Fibroblast of the conjunctiva (primary cell): ENCODE measurements at places on chromosomes 6 and 20.

- DNase-seq: no peak
These were observed 469 bp downstream of the SYNJ2 start for GRCh38 chr6:157982102-157982562.

GRCh38 chr6:79373246-79373645 lies 138.8 kb upstream of the HMGN3 start:
- no peak for DNase-seq

DNA sequence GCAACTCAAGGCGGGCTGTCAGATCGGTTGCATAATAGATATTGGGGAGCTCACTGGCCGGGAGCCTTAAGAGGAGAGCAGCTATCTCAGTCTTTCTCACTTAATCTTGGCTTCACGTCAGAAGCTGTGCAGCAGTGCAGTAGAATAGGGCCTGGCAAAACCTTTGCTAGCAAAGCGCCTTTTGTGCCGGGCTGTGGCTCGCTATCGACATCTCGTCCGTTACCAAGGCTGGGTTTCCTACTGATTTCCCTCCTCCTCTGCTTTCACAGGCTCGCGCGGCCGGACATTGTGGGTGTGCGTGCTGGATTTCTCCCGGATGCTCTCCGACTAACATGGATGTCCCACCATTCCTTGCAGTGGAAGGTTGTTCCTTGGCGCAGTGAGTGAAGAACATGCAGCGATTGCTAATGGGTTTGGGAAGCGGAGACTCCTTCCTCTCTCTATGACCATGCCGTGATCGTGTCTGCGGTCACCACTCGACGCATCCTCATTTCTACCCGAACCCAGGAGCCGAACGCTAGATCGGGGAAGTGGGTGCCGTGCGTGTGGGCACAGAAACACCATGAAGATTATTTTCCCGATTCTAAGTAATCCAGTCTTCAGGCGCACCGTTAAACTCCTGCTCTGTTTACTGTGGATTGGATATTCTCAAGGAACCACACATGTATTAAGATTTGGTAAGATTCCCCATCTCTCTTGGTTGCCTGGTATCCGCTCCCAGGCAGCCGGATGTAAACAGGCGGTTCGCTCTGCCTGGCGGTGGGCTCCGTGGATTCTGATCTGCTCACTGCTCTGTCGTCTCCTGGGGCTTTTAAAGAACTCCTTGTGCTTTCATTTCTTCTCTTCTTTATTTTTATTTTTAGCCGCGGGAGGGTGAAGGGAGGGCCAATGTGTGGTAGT lies 5.5 kb downstream of the GRIK2 start:
- DNase-seq: no peak

GRCh38 chr20:10524643-10525042 lies 89.5 kb downstream of the SLX4IP start:
- DNase-seq: no peak

DNA sequence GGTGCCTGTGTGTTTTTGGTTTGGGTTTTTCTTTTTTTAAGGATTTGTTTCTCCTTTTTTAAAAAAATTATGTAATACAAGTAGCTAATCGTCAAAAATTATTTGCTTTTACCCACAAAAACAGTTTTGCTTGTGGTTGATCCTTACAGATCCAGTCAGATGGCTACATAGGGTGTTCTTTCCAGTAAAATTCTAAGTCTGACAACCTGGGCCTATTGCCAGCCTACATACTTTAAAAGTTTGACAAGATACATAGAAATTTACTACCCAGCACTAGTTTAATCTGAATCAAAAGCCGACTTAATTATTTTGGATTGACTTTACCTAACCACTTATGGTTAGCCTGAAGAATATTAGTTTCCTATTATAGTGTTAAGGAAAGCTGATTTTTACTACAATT lies 2.1 kb upstream of the SOX4 start:
- DNase-seq: no peak

DNA sequence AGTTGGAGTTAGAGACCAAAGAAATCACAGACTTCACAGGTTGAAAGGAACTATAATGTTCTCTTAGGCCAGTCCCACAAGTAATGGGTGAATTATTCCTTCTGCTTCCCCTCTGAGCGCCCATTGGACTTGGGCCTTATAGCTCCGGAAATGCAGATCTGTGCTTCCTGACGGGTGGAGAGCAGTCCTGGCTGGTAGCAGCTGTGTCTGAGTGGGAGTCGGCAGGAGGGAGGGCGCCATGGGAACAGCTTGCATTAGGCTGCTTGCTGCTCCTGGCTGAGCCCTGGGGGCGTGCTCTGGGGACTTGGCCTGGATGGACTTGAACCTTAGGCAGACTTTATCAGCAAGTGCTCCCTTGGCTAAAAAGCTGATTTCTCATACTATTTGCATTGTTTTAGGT lies 18.4 kb upstream of the NUP153 start:
- no peak for DNase-seq

DNA sequence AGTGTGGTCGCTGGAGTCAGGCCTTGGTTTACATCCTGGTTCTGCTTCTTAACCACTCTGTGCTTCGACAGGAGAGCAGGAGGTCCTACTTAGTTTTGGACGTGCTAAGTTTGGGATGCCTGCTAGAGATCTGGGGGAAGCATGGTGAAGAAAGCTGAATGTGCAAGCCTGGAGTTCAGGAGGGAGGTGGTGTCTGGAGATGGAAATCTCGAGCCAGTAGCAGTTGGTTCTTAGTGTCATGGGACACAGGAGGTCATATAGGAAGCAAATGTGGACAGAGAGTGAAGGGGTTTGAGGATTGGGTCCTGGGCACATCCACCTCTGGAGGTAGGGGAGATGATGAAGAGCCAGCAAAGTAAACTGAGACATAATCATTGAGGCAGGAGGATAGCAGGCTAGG lies 131.4 kb downstream of the SYCP2 start:
- no peak for DNase-seq

DNA sequence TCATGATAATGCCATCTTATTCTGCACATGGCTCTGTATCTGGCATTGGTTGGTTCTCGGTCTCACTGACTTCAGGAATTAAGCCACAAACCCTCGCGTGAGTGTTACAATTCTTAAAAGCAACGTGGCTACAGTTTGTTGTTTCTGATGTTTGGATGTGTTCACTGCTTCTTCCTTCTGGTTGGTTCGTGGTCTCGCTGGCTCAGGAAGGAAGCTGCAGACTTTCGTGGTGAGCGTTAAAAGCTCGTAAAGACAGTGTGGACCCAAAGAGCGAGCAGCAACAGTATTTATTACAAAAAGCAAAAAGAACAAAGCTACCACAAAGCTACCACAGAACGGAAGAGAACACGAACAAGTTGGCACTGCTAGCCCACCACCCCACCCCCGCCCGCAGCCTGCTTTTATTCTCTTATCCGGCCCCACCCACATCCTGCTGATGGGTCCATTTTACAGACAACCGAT lies 51.1 kb downstream of the MYLIP start:
- DNase-seq: no peak

DNA sequence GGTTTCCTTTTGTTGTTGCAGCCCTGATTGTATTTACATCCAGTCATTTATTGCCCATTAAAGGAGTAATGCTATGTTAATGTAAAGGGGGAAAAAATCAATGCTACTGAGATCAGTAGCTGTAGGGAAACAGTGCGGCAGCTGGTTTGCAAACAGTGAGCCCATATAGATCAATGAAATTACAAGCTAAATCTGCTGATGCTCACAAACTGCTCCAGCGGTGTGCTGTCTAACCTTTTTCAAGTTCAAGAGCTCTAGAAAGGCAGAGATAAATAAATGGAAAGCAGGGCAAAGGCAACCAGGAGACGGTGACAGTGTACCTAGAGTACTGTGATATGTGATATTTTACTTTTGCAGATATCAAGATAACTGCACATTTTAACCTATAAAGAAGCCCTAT lies 449.0 kb upstream of the MMS22L start:
- DNase-seq: no peak

DNA sequence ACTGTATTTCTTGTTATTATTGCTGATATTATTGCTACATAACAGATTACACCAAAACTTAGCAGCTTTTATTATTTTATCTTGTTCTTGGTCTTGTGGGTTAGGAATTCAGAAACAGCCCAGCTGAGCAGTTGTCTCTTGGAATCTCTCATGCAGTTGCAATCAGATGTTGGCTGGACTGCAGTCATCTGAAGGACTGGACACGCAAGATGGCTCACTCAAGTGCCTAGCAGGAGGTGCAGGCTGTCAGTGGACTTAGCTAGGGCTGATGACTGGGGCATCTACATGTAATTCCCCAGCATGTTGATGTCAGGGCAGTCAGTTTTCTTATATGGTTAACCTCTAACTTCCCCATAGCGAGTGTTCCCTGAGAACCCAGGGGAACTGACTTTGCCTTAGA lies 128.6 kb upstream of the PLCB4 start:
- no peak for DNase-seq

DNA sequence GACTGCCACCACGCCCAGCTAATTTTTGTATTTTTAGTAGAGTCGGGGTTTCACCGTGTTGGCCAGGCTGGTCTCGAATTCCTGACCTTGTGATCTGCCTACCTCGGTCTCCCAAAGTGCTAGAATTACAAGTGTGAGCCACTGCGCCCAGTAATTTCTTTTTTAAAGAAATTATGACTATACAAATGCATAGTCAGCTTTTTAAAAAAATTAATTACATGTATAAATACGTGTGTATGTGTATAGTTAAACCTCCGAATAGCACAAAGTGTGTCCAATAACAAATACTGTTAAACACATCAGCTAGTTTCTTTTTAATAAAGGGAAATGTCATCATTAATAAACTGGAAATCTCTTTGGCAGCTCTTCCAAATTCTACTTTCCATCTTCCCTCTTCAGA lies 135.5 kb upstream of the SALL4 start:
- no peak for DNase-seq

DNA sequence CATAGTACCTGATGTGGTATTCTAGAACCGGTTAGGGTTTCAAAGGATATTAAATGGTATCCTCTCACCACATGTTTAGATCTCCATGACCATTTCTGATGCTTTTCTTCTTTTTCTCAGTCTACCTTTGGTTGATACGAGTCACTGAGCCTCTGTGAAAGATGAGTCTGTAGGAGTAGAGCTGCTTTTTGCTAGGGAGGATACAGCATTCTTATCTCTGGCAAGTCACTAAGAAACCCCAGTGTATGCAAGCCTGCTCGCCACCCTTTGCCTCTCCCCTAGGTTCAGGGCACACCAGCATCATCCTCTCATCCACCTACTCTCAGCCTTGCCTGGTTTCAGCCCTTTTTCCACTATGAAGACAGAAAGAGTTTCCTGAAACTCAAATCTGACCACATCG lies 89.9 kb downstream of the MTFR2 start:
- no peak for DNase-seq

- no peak for DNase-seq
These were observed 13.5 kb upstream of the PNRC1 start for GRCh38 chr6:89066940-89067646.

- no peak for DNase-seq
These were observed 80.0 kb downstream of the CRYBG1 start for GRCh38 chr6:106440546-106440945.

DNA sequence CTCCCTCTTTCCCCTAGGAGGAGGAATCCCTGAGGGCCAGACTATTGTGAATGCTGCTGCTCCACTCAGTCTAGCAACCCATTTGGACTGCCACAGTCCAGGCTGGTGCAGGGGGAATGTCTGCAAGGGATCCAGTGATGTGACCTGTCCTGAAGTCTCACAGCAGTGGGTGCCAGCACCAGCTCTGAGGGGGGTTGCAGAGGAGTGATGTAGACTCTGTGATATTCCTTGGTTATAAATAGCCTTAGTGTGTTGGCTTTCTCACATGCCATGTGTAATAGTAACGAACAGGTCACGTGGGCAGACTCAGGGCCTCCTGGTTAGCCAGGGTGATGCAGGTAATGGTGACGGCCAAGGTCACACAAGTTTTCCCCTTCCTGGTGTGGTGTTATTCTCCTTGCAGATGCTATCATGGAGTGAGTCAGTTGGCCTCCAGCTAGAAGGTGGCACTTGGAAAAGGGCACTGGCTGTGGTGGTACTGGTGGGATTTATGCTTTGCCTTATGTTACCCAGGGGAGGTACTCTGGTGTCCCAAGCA lies 404.4 kb downstream of the UTRN start:
- no peak for DNase-seq

DNA sequence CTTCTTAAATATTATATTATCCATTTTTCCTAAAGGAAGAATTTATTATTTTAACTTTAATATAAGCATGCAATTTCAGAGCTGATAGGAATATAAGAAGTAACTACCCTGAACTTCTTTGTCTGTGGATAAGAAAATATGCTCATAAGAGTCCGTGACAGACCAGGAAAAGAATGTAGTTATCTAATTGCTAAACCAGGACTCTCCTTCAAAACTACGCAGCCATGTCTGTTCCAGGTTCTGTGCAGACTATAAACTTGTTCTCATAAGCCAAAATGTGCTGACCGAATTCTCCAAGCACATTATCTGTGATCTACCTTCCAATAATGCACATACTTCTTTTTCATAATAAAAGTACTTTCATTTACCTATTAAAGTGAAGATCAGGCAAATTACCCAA lies 116.5 kb downstream of the TRDN start:
- no peak for DNase-seq

- DNase-seq: peak; percentile 83
These were observed 45.4 kb downstream of the SSR1 start for GRCh38 chr6:7267466-7268091.

DNA sequence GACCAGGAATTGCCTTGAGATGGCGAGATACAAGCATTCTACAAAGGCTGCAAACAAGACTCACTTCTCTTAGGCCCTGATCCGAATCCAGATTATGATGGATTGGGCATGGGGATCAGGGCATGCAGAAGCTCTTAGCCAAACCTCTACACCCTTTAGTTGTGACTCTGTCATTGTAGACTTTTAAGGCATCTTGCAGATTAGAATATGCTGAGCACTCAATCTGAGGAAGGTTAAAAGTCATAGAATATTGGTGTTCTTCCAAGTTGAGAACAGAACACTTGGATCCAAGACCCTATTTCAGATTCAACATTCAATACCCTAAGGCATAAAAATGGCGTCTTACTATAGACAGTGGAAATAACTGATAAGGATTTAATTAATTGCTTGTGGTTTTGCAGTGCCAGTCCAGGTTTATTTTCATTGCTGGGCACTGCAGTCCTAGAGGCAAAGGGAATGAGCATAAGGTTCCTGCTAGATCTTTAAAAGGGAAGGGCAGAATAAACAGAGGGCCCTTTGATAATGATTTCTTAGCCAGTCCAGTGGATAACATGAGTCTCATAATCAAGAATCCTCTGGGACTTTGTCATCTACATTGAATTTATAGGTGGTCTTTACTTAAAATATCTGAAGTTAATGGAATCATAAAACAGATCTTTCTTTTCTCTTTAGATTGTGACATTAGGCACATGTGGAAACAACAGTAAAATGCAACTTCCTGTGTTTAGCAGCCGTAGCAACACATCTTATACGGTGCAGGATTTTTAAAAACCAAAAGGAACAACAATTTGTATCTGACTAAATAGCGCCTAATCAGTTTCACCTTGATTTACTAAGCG lies 17.6 kb downstream of the PHACTR2 start:
- no peak for DNase-seq

GRCh38 chr6:41505122-41506049 lies 40.8 kb upstream of the FOXP4 start:
- peak; percentile 43 for DNase-seq

- DNase-seq: peak; percentile 20
These were observed 65.2 kb downstream of the STX11 start for GRCh38 chr6:144215402-144215931.

GRCh38 chr20:58839474-58839874 lies 11.2 kb downstream of the GNAS-AS1 start:
- no peak for DNase-seq
